ENCODE measurements at places on chromosomes 3 and 15. TPM values are rescaled to one million over a fixed set of nuclear protein-coding genes. Genes with fewer than 3 reads are reported as not detected.

The TRPM1 gene
- not detected for total RNA-seq

The SEMA6D gene
- not detected for total RNA-seq

The GOLGA8S gene
- total RNA-seq: 0.07 TPM

The VEPH1 gene
- not detected for total RNA-seq

GRCh38 chr15:78943692-78944091 is 1.2 kb downstream of the CTSH start:
- H3K36me3 ChIP-seq: peaks cover 6% of the 10 kb centered on the region
- peak overlapping the region; percentile 8 for H3K27ac ChIP-seq
- DNase-seq: no peak
- peaks cover 19% of the 10 kb centered on the region for H3K4me1 ChIP-seq
- peak overlapping the region; percentile 89 for H3K4me3 ChIP-seq
- H3K27me3 ChIP-seq: peaks cover 25% of the 10 kb centered on the region

The LEKR1 gene
- total RNA-seq: 0.14 TPM

DNA sequence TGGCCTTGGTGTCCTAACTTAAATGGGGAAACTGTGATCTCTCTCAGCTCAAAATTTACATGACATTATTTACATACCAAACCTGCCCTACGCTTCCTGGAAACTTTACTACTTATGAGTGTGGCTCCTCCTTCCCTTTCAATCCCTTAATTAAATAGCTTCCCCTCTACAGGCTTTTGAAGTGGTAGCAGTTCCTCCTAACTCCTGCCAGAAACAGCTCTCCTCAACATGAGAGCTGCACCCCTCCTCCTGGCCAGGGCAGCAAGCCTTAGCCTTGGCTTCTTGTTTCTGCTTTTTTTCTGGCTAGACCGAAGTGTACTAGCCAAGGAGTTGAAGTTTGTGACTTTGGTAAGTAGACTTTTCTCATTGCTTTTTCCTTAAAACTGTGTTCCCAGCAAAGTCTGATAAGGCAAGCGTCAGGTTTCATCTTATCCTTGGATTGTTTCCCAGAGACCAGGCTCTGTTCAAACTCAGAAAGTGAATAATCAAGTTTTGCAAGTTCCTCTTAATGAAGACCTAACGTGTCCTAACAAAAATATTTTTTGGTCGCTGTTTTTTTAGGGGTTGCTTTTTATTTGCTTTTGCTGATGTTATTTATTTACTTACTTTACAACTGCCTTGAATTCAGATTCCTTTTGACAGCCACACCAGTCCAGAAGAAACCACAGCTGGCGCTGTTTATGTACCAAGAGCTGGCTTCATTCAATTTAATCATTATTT is at the start of gene ACP3:
TSS of gene ACP3 (plus strand) at position 179 of the 720 bp plus-strand sequence. CDS start at position 229, 50 bp downstream.
- no peaks in the 10 kb centered on the region for H3K36me3 ChIP-seq
- DNase-seq: no peak
- peaks cover 8% of the 10 kb centered on the region for H3K27me3 ChIP-seq
- no peak within 1 kb of the TSS for H3K27ac ChIP-seq

The SNX1 gene
- total RNA-seq: 117 TPM

The SERINC4 gene
- 0.28 TPM for total RNA-seq

DNA sequence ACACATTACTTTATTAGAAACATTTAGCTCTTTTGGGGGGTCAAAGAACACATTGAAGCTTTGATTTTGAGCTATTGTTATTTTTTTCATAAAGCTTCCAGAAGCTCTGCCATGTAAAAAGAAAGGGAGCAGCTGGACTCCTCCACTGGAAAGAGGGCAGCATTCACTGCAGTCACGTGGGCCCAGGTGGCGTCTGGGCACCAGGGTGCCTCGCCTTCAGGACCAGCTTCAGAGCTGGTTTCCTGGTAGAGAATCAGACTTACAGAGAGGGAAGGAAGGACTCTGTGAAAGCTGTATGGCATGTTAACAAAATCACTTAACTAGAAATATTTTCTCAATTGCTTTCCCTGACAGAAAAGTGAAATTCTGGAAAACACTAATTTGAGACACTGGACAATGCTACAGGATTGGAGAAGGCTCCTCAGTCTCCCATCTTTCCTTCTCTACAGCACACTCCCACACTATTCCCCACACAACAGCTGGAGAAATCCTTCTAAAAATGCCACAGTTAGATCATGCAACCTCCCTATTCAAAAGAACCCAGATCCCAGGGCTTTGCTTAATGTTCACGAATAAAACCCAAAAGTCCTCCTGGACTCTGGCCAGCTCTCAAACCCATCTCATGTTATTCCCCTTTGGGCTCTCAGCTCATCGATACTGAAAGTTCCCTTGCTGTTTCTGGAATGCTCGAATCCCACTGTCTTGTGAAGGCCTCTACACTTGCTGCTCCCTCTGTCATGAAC is 83.2 kb downstream of the NFKBIZ start:
- peaks cover 15% of the 10 kb centered on the region for H3K27me3 ChIP-seq
- H3K4me1 ChIP-seq: peaks cover 27% of the 10 kb centered on the region
- no peaks in the 10 kb centered on the region for H3K36me3 ChIP-seq

Measured in activated CD4-positive, alpha-beta T cell treated with anti-CD3 and anti-CD28 coated beads, Interleukin-2, amount 10 ng/mL, durations not matched to agents 24 days and 14 days (primary cell).